ENCODE measurements at places on chromosomes 12 and 14.

GRCh38 chr12:22190-22529 is 44.4 kb upstream of the IQSEC3 start:
- no peak for DNase-seq

- DNase-seq = peak; percentile 11
Measured at GRCh38 chr12:7113389-7113871, 4.4 kb upstream of the C1RL start.

DNA sequence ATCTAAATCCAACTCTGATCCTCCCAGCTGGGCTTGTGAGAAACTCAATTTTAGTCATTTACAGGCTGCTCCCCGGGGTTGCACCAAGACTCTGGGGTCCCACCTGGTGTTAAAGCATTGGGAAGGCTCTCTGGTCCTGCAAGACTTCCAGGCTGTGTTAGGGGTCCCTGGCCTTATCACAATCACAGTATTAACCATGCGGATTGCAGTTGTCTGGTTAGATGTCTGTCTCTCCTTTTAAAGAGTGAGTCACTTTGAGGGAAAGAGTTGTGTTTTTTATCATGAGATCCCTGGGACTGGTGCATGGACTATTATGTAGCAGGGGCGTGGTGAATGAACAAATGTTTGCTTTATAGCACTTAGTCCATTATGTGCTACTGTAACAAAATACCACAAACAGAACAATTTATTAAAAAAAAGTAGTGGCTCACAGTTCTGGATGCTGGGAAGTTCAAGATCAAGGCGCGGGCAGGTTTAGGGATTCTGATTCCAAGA is 531.4 kb downstream of the FUT8 start:
- DNase-seq = no peak

DNA sequence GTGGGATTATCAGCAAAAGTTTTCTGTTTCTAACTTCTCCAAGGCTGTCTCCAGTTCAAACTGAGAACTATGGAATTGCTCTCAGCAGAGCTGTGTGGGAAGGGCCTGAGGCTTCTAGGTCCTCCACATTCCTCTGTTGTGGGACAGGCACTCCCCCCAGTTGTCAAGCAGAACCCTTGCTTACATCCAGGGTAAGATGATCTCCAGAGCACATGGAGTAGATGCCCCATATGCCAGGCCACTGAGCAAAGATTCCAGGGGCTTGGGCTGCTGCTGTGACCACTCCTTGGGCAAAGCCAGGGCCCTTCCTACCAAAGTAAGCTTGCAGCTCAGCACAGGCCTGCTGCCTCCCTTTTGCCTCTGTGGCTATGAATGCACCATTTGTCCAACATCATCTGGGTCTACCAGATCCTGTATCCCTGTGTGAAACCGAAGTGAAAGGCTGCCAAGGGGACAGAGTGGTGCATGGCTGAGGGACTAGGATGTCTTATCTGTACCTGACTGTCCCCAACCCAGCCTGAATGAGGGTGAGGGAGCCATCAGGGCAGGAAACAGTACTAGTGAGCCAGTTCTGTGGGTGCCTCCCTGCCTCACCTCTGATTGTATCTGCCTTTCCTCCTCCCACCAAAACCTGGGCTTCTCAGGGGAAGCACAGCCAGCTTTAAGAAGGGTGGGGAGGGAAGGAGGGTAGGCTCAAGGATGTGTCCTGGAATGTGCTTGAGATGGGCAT is 13.1 kb upstream of the ESPL1 start:
- DNase-seq = no peak

DNA sequence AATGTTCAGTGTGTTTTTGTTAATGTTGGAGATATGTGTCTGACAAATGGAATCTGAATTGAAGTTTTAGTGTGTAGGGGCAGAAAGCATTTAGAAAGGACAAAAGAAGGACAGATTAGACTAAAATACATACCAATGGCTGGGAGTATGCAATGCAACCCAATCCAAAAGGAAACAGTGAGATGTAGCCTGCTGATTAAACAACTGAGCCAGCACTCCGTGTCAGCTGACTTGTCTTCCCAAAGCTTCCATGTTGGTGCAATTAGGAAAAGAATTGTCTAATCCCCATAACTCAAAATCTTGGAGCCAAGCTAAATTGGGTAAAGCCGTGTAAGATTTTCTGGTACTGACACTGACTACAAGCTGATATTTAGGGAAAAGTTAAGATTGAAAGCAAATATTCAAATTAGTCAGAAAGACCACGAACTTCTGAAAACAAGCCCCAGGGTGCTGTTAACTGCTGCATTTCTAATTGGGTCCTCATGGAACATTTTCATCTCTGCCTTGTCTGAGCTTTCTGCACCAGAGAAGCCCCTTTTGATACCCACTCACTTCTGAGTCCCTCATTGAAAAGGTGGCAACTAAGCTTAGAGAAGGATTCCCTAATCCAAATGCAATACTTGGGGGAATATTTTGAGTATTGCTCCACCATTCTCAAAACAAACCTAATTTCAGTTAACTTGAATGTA is 109.1 kb downstream of the DAD1 start:
- DNase-seq = no peak

GRCh38 chr12:121202407-121203355 is 7.2 kb upstream of the P2RX4 start:
- DNase-seq = no peak

DNA sequence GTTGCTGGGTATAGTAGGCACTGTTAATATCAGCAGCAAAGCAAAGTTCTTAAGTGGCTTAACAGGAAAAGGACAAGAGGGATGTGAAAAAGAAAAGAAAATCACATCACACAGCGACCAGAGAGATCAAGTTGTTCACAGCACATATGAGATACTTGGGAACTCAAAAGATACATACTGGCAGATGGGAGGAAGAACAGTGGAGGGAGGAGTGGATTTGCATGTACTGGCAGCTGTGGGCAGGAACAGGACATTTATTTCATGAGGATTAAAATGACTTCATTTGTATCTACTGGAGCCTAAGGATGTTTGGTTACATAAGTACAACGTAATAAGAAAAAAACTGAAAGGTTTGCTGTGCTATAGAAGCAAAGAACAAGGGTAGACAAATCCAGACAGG is 136.5 kb upstream of the IFNG-AS1 start:
- DNase-seq = no peak

DNA sequence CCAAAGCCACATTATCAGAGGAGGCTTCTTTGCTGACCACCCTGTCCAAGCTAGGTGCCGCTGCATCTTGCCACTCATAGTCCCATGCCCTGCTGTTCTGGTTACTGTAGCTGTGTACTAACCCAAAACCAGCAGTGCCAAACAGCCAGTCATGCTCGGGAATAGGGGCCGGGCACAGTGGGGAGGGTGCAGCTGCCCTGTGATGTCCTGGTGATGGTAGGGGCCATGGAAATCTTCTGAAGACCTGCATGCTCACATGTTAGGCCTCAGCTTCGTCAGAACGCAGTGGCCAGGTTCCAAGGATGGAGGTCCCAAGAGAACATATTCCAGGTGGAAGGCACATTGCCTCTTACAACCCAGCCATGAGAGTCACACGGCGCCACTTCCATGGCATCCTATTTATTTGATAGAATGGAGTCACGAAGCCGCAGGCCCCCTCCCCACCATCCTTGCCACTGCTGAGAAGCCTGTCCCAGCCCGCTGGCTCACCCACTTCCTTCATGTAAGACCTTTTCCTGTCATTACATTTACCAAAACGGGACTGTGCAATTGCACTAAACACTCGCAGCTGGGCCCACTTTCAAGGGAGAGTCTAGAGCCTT is 48.5 kb downstream of the FAM222A start:
- DNase-seq = no peak

DNA sequence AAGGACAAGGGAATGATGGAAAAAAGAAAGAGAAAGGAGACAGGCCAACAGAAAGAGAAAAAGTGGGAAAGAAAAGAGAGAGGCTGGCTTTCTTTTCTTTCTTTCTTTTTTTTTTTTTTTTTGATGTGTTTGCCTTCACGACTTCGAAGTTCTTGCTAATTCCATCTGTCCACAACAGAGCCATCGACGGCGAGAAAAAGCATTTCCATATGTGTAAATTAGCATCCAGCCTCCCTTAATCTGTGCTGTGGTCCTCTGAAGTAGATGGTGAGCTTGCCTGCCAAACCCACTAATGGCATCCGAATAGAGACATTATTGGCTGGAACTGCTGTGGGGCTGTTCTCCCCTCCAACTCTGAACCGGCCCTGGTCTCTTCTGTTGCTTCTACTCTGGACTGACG is 997.4 kb downstream of the BCL11B start:
- DNase-seq = no peak

DNA sequence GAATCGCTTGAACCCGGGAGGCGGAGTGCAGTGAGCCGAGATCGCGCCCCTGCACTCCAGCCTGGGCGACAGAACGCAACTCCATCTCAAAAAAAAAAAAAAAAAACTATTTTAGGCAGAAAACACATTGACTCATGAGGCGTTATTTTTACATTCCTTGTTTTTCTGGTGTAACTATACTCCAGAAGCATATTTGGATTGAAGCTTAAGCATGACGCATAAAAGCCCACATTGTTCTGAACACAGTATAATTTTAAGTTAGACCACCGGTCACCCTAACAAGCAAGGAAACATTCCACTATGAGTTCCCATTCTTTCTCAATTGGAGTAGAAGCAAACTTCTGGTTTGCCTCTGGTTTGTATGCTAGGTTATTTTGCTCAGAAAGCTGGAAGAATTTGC is 173.0 kb downstream of the MYRFL start:
- no peak for DNase-seq

- DNase-seq = no peak
Measured at GRCh38 chr14:66101662-66102061, 384.5 kb upstream of the CCDC196 start.

GRCh38 chr12:57840726-57841125 is 5.8 kb downstream of the CTDSP2 start:
- DNase-seq = peak; percentile 57

DNA sequence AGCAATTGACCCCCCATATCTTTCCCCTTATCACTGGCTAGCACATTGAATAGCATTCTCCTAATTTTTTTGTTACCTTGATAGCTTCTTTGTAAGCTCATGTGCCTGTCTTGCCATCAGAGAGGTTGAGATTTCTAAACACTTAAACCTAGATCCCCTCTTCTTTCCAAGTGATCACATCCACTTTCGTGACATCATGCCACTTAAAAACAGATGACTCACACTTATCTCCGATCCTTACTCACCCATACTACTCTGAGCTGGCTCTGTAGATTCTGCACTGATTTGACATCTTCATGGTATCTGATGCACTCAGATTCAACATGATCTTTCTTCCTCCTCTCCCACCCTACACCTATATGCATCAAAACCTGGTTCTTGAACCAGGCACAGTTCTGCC is 10.5 kb downstream of the GPR137C start:
- no peak for DNase-seq

DNA sequence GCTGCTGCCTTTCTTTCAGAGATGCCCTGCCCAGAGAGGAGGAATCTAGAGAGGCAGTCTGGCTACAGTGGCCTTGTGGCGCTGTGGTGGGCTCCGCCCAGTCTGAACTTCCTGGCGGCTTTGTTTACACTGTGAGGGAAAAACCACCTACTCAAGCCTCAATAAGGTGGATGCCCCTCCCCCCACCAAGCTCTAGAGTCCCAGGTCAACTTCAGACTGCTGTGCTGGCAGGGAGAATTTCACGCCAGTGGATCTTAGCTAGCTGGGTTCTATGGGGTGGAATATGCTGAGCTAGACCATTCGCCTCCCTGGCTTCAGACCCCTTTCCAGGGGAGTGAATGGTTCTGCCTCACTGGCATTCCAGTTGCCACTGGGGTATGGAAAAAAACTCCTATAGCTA is 25.6 kb downstream of the SPATA7 start:
- DNase-seq = no peak

- no peak for DNase-seq
Measured at GRCh38 chr12:92736605-92737004, 33.8 kb downstream of the PLEKHG7 start.

DNA sequence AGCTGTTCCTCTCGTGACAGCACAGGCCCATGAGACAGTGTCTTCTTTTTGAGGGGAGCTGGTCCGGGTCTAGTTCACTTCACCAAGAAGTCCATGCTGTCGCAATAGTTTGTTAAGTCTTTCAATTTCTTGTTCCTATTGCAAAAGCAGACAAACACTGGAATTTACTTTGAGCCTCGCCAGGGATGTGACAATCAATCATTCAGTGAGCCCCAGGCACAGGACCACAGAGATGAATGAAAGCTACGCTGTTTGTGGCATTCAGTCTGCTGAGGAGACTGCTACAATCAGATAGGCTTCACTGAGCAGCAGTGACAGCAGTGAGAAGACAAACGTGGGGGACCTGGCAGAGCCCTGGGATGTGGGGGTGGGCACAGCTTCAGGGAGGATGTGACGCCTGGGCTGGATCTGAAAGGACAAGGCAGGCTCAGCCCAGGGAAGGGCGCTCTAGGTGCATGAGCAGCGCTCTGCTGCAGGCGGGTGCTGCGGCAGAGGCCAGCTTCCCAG is 35.5 kb downstream of the TCTN1 start:
- no peak for DNase-seq

GRCh38 chr14:103216857-103217256 is 93.6 kb downstream of the TNFAIP2 start:
- DNase-seq = no peak

All from NCI-H1092 treated with DMSO at 0.1 percent for 48 hours (cell line).